ENCODE measurements at places on chromosomes 11 and 22.

- peak; percentile 9 for DNase-seq
Observed at GRCh38 chr11:57792870-57793269, 31.3 kb downstream of the CTNND1 start.

GRCh38 chr11:61514050-61514917 lies 5.7 kb downstream of the LRRC10B start:
- no peak for DNase-seq

- peak; percentile 4 for DNase-seq
Observed at GRCh38 chr11:45025716-45026492, 75.2 kb upstream of the TP53I11 start.

DNA sequence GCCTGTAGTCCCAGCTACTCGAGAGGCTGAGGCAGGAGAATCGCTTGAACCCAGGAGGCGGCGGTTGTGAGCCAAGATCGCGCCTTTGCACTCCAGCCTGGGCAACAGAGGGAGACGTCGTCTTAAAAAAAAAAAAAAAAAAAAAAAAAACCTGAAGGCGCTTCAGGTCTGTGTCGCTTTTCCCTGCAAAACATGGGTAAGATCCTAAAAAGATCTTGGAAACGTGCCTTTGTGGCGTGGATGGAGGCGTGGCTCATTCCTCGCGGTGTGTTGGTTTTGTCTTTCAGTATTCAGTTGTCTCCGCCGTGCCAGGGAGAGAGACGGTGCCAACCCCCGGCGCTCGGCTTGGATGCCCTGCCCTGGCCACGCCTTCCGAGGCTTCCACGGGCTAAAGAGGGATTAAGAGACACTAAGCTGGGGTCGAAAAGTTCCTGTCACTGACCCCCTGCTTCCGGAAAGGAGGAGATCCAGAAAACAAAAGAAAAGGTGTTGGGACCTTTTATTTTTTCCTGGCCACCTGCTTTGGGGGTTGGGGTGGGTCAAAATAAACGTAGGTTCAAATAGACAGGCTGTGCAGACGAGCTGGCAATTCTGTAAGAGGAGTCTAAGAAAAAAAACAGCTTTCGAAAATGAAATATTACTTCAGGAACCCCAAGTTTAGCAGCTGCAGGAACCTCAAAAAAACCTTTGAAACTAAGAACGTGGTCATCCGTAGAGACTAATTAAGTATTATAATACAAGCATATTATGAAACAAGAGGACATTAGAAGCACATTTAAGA lies 1.1 kb upstream of the SLC35F2 start:
- no peak for DNase-seq

DNA sequence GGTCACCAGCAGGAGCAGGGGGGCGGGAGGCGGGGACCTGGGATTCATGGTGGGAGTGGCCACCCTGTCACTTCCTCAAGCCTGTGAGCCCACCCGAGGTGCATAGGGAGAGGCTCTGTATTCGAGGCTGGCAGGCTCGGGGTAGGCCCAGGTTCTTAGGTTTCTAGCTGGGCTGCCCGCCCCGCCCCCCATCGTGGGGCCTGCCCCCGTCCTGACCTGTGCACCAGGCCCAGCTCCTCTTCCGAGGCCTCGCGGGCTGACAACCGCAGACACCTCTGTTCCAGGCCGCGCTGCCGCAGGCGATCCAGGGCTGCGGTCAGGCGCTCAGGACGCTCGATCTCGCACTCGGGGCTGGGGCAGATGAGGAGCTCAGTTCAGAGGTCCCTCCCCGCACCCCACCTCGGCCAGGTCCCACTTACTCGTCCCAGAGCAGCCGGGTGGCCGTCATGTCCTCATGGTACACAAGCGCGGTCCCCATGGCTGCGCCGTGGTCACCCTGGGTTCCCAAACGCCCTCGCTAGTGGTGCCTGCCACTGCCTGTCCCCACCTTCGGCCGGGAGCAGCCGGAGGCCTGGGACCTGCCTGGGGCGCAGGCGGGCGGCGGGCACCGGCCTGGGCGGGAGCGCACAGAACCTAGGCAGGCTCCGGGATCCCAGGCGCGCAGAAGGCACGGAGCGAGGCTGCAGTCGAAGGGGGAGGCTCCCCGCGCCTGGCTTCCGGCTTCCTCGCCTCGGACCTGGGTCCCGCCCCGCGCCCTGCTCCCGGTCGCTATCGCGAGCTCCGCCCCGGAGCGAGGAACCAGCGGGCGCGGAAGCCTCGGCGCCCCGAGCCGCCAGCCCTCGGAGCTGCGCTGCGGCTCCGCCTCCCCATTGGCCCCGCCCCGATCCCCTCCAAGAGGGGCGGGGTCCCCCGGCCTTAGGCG lies at the start of gene HDAC10:
Gene HDAC10, minus strand, starts transcription at position 711 of the 922 bp plus-strand sequence. Its CDS starts 233 bp downstream, at position 478.
- DNase-seq: peak; percentile 71

GRCh38 chr22:36860017-36860416 lies 789 bp upstream of the NCF4 start:
- DNase-seq: no peak

- DNase-seq: no peak
Observed at GRCh38 chr11:5291207-5291838, 10.4 kb downstream of the OR51B4 start.

DNA sequence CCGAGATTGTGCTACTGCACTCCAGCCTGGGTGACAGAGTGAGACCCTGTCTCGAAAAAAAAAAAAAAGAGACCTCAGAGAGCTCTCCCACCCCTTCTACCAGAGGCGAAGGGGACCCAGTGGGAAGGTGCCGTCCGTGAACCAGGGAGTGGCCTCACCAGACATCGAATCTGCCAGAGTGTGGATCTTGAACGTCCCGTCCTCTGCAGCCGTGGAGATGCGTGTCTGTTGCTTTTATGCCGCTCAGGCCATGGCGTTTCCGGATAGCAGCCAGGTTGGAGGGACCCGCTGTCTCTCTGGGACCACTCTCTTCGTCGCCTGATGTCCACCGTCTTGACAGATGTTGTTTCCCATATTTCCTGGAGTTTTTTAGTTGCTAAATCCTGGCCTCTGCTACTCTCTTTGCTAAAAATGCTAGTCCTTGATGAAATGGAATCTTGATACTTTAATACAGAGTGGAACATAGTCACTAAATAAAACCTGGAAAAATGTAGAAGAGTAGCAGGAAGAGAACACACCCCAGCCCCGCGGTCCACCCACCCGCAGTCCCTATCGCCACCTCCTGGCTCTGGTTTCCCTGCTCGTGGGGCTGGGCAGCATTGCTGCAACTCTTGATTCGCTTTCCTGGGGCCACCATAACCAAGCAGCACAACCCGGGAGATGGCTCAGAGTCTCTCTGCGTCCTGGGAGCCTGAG lies 12.0 kb upstream of the MUC6 start:
- no peak for DNase-seq

DNA sequence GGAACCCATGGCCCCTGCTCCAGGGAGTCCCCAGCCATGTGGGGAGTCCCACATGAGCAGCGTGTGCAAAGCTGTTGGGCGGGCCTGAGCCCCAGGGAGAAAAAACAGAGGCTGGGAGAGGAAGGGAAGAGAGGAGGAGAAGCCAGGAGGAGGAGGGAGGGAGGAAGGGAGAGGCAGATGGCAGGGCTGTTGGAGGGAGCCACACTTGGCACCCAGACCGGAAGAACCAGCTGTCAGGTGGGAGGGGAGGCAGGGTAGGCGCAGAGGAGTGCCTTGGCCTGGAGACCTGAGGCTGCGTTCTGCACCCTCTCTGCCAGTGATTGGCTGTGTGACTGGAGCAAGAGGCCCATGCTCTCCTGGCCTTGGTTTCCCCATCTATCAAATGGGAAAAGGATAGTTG lies 6.7 kb downstream of the SYNGR1 start:
- no peak for DNase-seq

DNA sequence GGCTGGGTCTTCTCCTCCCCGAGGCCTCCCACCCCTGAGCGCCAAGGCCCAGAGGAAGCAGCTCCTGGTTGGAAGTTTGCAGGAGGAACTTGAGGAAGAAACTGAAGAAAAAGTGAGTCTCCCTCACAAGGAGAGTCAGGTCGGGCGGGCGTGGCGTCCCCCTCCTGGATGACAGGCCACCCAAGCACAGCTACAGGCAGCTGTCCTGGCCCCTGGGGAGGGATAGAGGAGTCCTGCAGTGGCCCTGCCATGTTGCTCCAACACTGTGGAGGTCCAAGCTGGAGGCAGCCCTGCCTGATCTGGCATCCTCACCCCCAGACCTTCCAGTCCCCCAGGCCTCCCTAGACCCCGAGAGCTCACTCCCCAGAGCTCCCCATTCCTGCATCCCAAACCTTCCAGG lies 1150.1 kb downstream of the BRD1 start:
- DNase-seq: no peak

DNA sequence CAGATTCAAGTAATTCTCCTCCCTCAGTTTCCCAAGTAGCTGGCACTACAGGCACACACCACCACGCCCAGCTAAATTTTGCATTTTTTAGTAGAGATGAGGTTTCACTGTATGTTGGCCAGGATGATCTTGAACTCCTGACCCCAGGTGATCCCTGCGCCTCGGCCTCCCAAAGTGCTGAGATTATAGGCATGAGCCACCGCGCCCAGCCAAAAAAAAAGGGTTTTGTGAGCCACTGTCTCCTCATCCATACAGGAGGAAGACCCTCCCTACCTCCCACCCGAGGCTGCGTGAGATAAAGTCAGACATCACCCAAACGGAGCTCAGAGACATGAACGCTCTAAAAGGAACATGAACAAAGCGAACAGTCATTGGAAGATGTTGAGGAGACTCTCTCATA lies 745.7 kb downstream of the BRD1 start:
- DNase-seq: no peak

- no peak for DNase-seq
Observed at GRCh38 chr11:112797648-112798293, 163.4 kb upstream of the NCAM1 start.

DNA sequence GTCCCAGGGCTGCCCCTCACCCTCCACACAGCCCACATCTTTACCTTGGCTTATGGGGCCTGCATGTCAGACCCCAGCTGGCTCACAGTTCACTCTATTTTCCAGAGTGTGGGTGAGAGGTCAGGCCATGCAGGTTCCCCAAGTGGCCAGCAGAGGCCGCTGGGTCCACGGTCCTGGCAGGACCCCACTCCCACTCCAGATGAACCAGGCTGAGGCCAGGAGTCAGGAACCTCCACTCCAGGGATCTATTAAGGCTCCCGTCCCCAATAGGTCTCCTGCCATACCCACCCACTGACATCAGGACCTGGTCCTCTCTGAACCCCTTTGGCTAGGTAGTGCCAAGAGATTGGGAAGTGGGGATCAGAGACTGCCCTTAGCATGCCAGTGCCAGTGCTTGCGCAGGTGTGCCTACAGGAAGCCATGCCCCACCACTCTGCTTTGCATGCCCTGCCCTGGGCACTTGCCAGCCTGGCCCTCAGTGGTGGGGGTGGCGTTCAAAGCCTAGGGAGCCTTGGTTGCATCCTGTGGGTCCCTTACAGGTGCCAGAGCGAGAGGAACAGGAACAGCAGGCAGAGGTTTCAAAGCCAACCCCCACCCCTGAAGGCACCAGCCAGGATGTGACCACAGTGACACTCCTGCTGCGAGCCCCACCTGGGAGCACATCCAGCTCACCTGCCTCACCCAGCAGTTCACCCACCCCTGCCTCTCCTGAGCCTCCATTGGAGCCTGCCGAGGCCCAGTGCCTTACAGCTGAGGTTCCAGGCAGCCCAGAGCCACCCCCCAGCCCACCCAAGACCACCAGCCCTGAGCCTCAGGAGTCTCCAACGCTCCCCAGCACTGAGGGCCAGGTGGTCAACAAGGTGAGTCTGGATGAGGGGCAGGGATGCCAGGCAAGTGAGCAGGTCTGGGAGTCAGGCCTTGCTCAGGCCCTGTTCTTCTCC lies 8.3 kb downstream of the SMTN start:
- DNase-seq: peak; percentile 25
